ENCODE measurements at places on chromosomes 12 and 14. TPM values are rescaled to one million over a fixed set of nuclear protein-coding genes. Genes with fewer than 3 reads are reported as not detected.

The SLCO1A2 gene
- total RNA-seq = not detected

GRCh38 chr12:62684570-62685295 lies 218.1 kb downstream of the MON2 start:
- no peaks in the 10 kb centered on the region for H3K4me1 ChIP-seq
- no peak for DNase-seq
- H3K27me3 ChIP-seq = peaks cover 3% of the 10 kb centered on the region
- no peaks in the 10 kb centered on the region for H3K36me3 ChIP-seq
- H3K27ac ChIP-seq = no peak overlapping the region

- no peaks in the 10 kb centered on the region for H3K4me1 ChIP-seq
- H3K27ac ChIP-seq = no peak overlapping the region
- DNase-seq = no peak
Observed at GRCh38 chr12:113782873-113783272, 183.3 kb downstream of the RBM19 start.

The NR1H4 gene
- not detected for total RNA-seq

DNA sequence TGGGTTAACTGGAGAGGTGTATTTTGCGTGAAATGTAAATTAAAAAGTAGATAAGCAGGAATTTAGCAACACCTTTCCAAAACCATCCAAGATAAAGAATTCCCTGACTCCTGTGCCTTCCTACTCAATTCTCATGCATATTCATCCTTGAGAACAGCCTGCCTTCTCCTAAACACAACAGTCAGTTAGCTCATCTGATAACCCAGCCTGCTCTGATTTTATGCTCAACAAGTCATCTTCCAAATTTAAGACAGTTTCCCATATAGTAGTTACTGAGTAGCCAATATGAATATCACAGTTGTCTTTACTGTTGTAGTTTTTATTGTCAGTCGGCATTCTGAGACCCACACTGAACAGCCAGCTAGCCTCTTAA lies 27.1 kb downstream of the CPNE8 start:
- H3K27ac ChIP-seq = no peak overlapping the region
- no peaks in the 10 kb centered on the region for H3K27me3 ChIP-seq
- H3K4me3 ChIP-seq = no peak overlapping the region
- peaks cover 2% of the 10 kb centered on the region for H3K36me3 ChIP-seq

DNA sequence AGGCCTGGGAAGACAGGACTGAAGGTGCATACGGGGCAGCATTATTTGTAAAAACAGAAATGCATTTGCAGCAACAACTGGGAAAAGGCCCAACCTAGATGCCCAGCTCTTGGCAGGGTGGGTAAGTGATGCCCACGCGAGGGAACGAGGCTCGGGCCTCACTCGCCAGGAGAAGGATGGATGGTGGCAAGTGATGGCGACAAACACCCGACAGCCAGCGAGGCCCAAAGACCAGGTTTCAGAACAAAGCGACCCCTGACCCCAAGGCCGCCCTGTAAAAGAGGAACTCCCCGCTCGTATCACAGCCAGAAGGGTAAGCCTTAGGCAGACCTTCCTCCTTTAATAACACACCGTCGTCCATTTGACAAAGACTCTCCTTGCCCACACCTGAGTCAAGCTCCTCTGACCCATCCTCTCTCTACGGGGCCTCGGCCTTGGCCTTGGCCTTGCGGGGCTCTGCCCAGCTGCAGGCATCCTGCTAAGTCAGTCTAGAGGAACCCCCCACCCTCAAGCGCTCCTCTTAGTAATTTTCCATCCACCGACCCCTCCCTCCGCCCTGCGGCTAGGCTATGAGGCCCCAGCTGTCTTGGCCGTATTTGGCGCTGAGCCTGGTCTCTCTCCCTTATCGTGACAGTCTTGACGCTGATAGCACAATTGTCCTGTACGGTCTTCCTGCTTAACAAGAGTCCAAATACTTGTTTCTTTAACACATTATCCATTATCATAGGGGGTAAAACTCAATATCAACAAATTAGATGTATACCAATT lies 80.2 kb downstream of the NCOR2 start:
- DNase-seq = no peak
- no peaks in the 10 kb centered on the region for H3K27me3 ChIP-seq
- H3K4me3 ChIP-seq = no peak overlapping the region
- peaks cover 15% of the 10 kb centered on the region for H3K4me1 ChIP-seq
- no peak overlapping the region for H3K27ac ChIP-seq
- H3K36me3 ChIP-seq = peaks cover 27% of the 10 kb centered on the region

DNA sequence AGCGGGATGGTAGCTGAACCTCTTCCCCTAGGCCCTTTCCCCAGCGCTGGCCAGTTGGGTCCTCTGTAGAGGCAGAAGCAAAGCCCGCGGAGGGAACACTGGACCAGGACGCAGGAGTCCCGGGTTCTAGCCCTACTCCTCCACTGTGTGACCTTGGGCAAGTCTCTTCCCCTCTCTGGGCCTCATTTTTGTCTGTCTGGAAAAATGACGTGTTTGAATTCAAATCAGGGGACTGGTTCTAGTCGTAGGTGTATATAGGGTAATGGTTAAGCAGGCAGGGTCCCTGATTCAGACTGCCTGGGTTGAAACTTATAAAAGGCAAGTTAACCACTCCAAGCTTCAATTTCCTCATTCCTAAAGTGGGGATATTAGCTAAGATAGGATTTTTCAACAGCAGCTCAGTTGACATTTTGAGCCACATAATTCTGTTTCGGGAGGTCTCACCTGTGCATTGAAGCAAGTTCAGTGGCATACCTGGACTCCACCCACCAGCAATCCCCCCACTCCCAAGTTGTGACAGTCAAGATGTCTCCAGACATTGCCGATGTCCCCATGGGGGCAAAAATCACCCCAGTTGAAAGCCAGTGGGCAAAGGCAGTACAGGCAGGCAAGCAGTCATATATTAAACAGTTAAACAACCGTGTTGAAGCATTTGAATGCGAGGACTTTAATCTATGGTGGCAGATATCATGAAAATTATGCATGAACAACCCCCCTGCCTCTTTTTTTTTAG lies 899 bp downstream of the TPCN1 start:
- peak overlapping the region; percentile 94 for H3K4me3 ChIP-seq
- peaks cover 31% of the 10 kb centered on the region for H3K4me1 ChIP-seq
- H3K36me3 ChIP-seq = peaks cover 5% of the 10 kb centered on the region
- DNase-seq = no peak

- H3K36me3 ChIP-seq = no peaks in the 10 kb centered on the region
- peaks cover 44% of the 10 kb centered on the region for H3K4me1 ChIP-seq
- peak; percentile 73 for DNase-seq
- H3K27me3 ChIP-seq = no peaks in the 10 kb centered on the region
- peak overlapping the region; percentile 65 for H3K4me3 ChIP-seq
- peak overlapping the region; percentile 45 for H3K27ac ChIP-seq
Observed at GRCh38 chr12:52691076-52691840, 11.1 kb upstream of the KRT1 start.

The DIO3 gene
- not detected for total RNA-seq

DNA sequence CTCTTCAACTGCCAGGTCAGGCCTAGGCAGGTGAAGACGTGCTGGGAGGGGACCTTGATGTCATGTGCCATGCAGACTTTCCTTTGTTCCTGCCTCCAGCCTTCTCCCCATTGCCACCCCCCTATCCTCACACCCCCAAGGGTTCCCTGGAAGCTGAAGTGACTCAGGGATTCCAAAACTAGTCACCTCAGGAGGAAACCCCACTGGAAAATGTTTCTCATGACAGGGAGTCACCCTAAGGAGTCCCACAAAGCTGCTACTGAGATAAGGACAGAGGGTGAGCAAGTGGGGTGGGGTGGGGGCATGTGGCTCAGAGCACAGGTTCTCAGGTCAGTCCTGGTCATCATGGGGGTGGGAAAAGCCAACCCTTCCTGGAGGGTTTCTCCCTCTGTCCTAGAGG lies 2.4 kb upstream of the IL25 start:
- H3K27me3 ChIP-seq = peaks cover 10% of the 10 kb centered on the region
- H3K36me3 ChIP-seq = no peaks in the 10 kb centered on the region
- H3K4me3 ChIP-seq = no peak overlapping the region
- no peak for DNase-seq

- no peaks in the 10 kb centered on the region for H3K4me1 ChIP-seq
- H3K4me3 ChIP-seq = no peak overlapping the region
- H3K36me3 ChIP-seq = peaks cover 22% of the 10 kb centered on the region
Observed at GRCh38 chr12:112198120-112198733, 72.9 kb downstream of the TRAFD1 start.

GRCh38 chr12:132395192-132395907 lies 66.0 kb upstream of the GALNT9 start:
- H3K4me3 ChIP-seq = no peak overlapping the region
- H3K4me1 ChIP-seq = no peaks in the 10 kb centered on the region
- H3K36me3 ChIP-seq = no peaks in the 10 kb centered on the region

GRCh38 chr12:45540661-45541341 lies 188.7 kb upstream of the ARID2 start:
- H3K4me1 ChIP-seq = peaks cover 4% of the 10 kb centered on the region
- no peaks in the 10 kb centered on the region for H3K36me3 ChIP-seq

The GPR84 gene
- 1.7 TPM for total RNA-seq

The HOXC10 gene
- total RNA-seq = not detected

The TMEM119 gene
- 0.21 TPM for total RNA-seq

GRCh38 chr14:99522025-99522401 lies 40.8 kb downstream of the CCNK start:
- H3K4me1 ChIP-seq = peaks cover 10% of the 10 kb centered on the region
- DNase-seq = no peak
- H3K36me3 ChIP-seq = no peaks in the 10 kb centered on the region
- no peak overlapping the region for H3K27ac ChIP-seq
- no peak overlapping the region for H3K4me3 ChIP-seq

The TSHR gene
- total RNA-seq = not detected

The FOXN4 gene
- total RNA-seq = not detected

GRCh38 chr12:56629459-56630179 lies 507 bp downstream of the BAZ2A start:
- peaks cover 73% of the 10 kb centered on the region for H3K4me1 ChIP-seq
- peak; percentile 69 for DNase-seq
- peak overlapping the region; percentile 96 for H3K4me3 ChIP-seq
- no peaks in the 10 kb centered on the region for H3K27me3 ChIP-seq
- peak overlapping the region; percentile 93 for H3K27ac ChIP-seq
- H3K36me3 ChIP-seq = peaks cover 32% of the 10 kb centered on the region

The SYT1 gene
- not detected for total RNA-seq

The BIN2 gene
- total RNA-seq = 48.8 TPM

GRCh38 chr12:110312581-110313360 lies 31.7 kb downstream of the ATP2A2 start:
- peak; percentile 22 for DNase-seq
- H3K4me3 ChIP-seq = no peak overlapping the region
- no peaks in the 10 kb centered on the region for H3K27me3 ChIP-seq
- H3K4me1 ChIP-seq = peaks cover 63% of the 10 kb centered on the region

- no peaks in the 10 kb centered on the region for H3K36me3 ChIP-seq
- H3K27me3 ChIP-seq = peaks cover 15% of the 10 kb centered on the region
- no peak overlapping the region for H3K4me3 ChIP-seq
- DNase-seq = no peak
- no peak overlapping the region for H3K27ac ChIP-seq
Observed at GRCh38 chr12:108441549-108441948, 73.5 kb upstream of the FICD start.

GRCh38 chr12:32047357-32048212 lies 59.1 kb upstream of the BICD1 start:
- H3K4me3 ChIP-seq = no peak overlapping the region
- H3K4me1 ChIP-seq = peaks cover 8% of the 10 kb centered on the region
- no peak for DNase-seq
- peak overlapping the region; percentile 70 for H3K27ac ChIP-seq
- H3K36me3 ChIP-seq = peaks cover 10% of the 10 kb centered on the region

DNA sequence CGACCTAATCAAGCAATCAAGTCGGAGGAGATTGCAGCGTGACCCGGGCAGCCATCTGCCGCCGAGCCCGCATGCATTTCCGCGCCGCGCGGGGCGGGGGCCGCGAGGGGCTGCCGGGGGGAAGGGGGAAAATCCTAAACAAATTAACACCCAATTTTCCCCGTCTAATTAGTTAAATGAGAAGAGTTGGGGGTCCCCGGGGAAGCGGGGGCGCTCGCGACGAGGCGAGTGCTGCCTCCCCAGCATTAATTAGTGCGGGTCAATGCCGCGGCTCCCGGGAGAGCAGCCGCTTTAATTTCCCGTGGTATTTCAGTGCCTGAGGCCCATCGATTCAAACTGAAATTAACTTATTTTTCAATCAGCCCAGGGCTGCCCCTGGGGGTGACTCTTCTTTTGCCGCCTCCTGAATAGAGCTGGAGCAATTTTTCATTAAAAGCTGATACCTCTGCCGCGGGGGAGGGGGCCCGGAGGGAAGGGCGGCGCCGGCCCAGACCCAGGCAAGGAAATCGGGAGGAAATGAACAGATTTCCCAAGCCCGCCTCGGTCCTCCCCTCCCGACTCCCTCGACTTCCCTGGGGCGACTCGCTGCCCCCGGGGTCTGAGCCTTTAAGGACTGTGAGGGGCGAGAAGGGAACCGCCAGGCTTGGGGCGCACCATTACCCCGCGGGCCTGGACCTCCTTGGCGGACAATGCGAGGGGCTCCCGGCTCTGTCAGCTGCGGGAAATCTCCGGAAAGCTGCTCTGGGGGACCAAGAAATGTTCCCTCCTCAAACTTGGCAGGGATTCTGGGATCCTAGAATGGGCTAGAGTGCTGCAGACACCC lies 18.9 kb downstream of the VSX2 start:
- H3K4me3 ChIP-seq = peak overlapping the region; percentile 69
- H3K36me3 ChIP-seq = no peaks in the 10 kb centered on the region
- no peak for DNase-seq
- H3K27ac ChIP-seq = no peak overlapping the region

The KIF21A gene
- 13.9 TPM for total RNA-seq

DNA sequence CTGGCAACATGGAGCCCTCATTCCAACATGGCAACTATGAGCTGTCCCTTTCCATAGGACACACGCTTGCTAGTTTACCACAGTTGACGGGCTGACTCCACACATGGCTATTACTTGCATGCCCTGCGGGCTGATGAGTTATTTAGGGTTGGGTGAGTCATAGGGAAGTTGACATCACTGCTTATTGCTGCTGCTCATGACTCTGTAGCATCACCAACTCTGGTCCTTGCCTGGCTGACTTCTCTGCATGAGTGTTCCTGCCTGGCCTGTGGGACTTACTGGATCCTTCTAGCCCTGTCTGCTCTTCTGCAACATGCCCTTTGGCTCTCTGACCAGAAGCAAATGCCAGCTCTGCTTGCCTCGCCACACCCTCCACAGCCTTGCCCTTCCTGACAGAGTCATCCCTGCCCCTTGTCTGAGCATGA lies 199.5 kb downstream of the ANO6 start:
- peaks cover 7% of the 10 kb centered on the region for H3K4me1 ChIP-seq
- DNase-seq = peak; percentile 64
- H3K4me3 ChIP-seq = no peak overlapping the region
- peaks cover 16% of the 10 kb centered on the region for H3K36me3 ChIP-seq
- no peak overlapping the region for H3K27ac ChIP-seq

DNA sequence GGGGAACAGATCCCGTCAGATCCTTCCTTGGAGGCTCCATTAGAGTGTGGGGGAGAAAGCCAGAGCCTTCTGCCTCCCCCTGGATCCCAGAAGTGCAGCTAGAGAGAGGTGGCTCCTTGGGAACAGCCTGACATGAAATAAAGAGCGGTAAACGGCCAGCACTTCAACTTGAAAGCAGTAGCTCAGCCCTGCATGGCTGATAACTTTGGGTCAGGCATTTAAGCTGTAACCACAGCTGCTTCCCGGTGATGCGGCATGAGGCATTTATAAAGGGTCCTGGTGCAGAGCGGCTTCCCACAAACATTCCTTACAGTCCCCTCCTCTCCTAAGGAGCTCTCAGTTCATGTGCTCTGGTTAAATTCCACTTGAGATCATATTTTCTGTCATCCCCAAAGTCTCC lies 960.3 kb downstream of the VRK1 start:
- H3K36me3 ChIP-seq = no peaks in the 10 kb centered on the region
- no peak for DNase-seq
- H3K27me3 ChIP-seq = no peaks in the 10 kb centered on the region
- H3K4me3 ChIP-seq = no peak overlapping the region

The EEF1AKMT3 gene
- 3.9 TPM for total RNA-seq

Data from activated CD4-positive, alpha-beta T cell treated with anti-CD3 and anti-CD28 coated beads for 36 hours (primary cell).